Naive thymus-derived CD4-positive, alpha-beta T cell (primary cell): ENCODE measurements at places on chromosomes 2 and 18. TPM values are rescaled to one million over a fixed set of nuclear protein-coding genes. Genes with fewer than 3 reads are reported as not detected.

DNA sequence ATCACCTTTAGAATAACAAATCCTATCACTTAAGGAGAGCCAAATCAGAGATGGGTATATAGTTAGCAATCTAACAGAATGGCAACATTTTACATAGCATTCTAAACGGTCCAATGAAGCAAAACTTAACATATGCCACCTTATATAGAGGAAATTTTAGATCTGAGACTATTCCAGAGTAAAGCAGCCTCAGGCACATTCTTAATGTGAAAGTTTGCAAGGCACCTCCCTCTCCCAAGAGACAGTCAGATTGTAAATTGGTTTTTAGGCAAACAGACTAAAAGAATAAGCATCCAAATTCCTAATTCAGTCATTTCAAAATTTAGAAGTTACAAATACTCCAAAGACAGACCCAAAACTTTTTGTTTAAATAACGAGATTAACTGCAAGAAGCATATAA is 292.9 kb downstream of the STK39 start:
- H3K27ac ChIP-seq, result no peak overlapping the region
- no peaks in the 10 kb centered on the region for H3K36me3 ChIP-seq
- DNase-seq, result no peak
- no peaks in the 10 kb centered on the region for H3K27me3 ChIP-seq

- peak; percentile 86 for DNase-seq
- no peaks in the 10 kb centered on the region for H3K27me3 ChIP-seq
- H3K4me1 ChIP-seq, result peaks cover 80% of the 10 kb centered on the region
- H3K36me3 ChIP-seq, result peaks cover 1% of the 10 kb centered on the region
- H3K27ac ChIP-seq, result peak overlapping the region; percentile 89
Measured at GRCh38 chr2:127081826-127082633, 24.9 kb downstream of the BIN1 start.

- no peak overlapping the region for H3K27ac ChIP-seq
- H3K4me3 ChIP-seq, result no peak overlapping the region
- H3K4me1 ChIP-seq, result peaks cover 20% of the 10 kb centered on the region
- no peak for DNase-seq
- H3K27me3 ChIP-seq, result no peaks in the 10 kb centered on the region
Measured at GRCh38 chr2:238005528-238005927, 38.7 kb downstream of the UBE2F start.

- no peaks in the 10 kb centered on the region for H3K27me3 ChIP-seq
- H3K4me1 ChIP-seq, result no peaks in the 10 kb centered on the region
- no peak overlapping the region for H3K27ac ChIP-seq
- H3K36me3 ChIP-seq, result no peaks in the 10 kb centered on the region
- DNase-seq, result no peak
Measured at GRCh38 chr18:76752400-76752799, 70.0 kb upstream of the ZNF236 start.

DNA sequence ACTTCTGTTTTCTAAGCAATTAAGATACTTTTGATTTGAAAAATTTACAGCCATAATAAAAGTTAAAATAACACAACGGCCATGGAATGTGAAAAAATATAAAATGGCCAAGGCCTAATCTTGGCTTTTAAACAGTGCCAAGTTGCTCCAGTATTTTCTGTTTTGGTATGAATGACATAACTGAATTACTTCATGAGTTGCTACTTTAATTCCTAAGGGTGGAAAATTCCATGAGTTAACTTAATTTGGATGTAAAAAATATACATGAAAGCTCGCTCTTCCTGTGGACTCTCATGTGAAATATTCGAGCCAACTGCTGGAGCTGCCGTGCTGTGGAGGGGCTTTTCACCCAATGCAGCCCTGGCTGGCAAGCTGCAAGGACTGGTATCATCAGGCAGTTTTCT is 286.0 kb upstream of the CCDC68 start:
- H3K4me1 ChIP-seq, result no peaks in the 10 kb centered on the region
- DNase-seq, result no peak
- no peaks in the 10 kb centered on the region for H3K36me3 ChIP-seq
- H3K4me3 ChIP-seq, result no peak overlapping the region
- H3K27me3 ChIP-seq, result no peaks in the 10 kb centered on the region

- H3K36me3 ChIP-seq, result no peaks in the 10 kb centered on the region
- DNase-seq, result no peak
- H3K27me3 ChIP-seq, result no peaks in the 10 kb centered on the region
- peak overlapping the region; percentile 80 for H3K27ac ChIP-seq
- peak overlapping the region; percentile 5 for H3K4me3 ChIP-seq
- peaks cover 93% of the 10 kb centered on the region for H3K4me1 ChIP-seq
Measured at GRCh38 chr2:84846741-84847142, 34.1 kb downstream of the TRABD2A start.

GRCh38 chr2:66442516-66443185 is 7.7 kb downstream of the MEIS1 start:
- no peak overlapping the region for H3K27ac ChIP-seq
- peaks cover 6% of the 10 kb centered on the region for H3K27me3 ChIP-seq
- no peaks in the 10 kb centered on the region for H3K4me1 ChIP-seq
- no peak overlapping the region for H3K4me3 ChIP-seq
- H3K36me3 ChIP-seq, result no peaks in the 10 kb centered on the region

DNA sequence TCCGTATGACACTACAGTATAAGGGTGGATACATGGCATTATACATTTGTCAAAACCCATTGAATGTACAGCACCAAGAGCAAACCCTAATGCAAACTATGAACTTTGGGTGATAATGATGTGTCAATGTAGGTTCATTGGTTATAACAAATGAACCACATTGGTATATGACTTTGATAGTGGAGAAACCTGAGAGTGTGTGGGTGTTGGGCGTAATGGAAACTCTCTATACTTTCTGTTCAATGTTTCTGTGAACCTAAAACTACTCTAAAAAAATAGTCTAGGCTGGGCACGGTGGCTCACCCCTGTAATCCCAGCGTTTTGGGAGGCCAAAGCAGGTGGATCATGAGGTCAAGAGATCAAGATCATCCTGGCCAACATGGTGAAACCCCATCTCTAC is 6.5 kb upstream of the ACTG2 start:
- H3K27me3 ChIP-seq, result no peaks in the 10 kb centered on the region
- H3K27ac ChIP-seq, result no peak overlapping the region
- no peak for DNase-seq
- no peaks in the 10 kb centered on the region for H3K4me1 ChIP-seq
- H3K36me3 ChIP-seq, result no peaks in the 10 kb centered on the region

DNA sequence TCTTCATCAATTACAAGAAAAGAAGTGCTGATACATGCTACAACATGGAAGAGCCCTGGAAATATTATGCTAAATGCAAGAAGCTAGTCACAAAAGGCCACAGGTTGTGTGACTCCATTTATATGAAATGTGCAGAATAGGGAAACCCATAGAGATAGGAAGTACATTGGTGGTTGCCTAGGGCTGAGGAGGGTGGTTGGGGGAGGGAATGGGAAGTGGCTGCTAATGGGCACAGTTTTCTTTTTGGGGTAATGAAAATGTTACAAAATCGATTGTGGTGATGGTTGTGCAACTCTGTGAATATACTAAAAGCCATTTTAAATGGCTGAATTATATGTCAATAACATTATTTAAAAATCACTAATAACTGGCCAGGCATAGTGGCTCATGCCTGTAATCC is 24.3 kb upstream of the RESP18 start:
- no peak for DNase-seq
- H3K4me3 ChIP-seq, result no peak overlapping the region
- H3K27ac ChIP-seq, result no peak overlapping the region
- no peaks in the 10 kb centered on the region for H3K4me1 ChIP-seq
- H3K36me3 ChIP-seq, result no peaks in the 10 kb centered on the region

- H3K4me1 ChIP-seq, result peaks cover 7% of the 10 kb centered on the region
- H3K27ac ChIP-seq, result no peak overlapping the region
- no peak overlapping the region for H3K4me3 ChIP-seq
Measured at GRCh38 chr2:181185421-181185820, 205.0 kb downstream of the UBE2E3 start.

GRCh38 chr2:171409436-171409971 is 24.3 kb downstream of the METTL8 start:
- H3K36me3 ChIP-seq, result no peaks in the 10 kb centered on the region
- no peak overlapping the region for H3K27ac ChIP-seq
- no peak overlapping the region for H3K4me3 ChIP-seq
- H3K4me1 ChIP-seq, result no peaks in the 10 kb centered on the region
- DNase-seq, result no peak

- no peaks in the 10 kb centered on the region for H3K4me1 ChIP-seq
- no peak overlapping the region for H3K4me3 ChIP-seq
- H3K27me3 ChIP-seq, result no peaks in the 10 kb centered on the region
- H3K27ac ChIP-seq, result no peak overlapping the region
Measured at GRCh38 chr2:175203621-175204496, 22.3 kb upstream of the ATP5MC3 start.

Gene POTEI
- total RNA-seq, result not detected

Gene SERPINB11
- total RNA-seq, result not detected

Gene MAB21L4
- total RNA-seq, result not detected

Gene RAB17
- not detected for total RNA-seq
